Airway epithelial cell (primary cell): ENCODE measurements at places on chromosomes 5 and 9. TPM values are rescaled to one million over a fixed set of nuclear protein-coding genes. Genes with fewer than 3 reads are reported as not detected.

GRM6 gene
- not detected in 2 replicates for total RNA-seq

DOK3 gene
- total RNA-seq, result 0.99 and 1.9 TPM in 2 replicates

FOXD4L6 gene
- total RNA-seq, result 0.05 and 0.07 TPM in 2 replicates

PCDHGA5 gene
- total RNA-seq, result 0.05 and 0.07 TPM in 2 replicates

MUSK gene
- total RNA-seq, result not detected in 2 replicates

NXNL2 gene
- total RNA-seq, result 0.23 TPM in 1 of 2 replicates, not detected in the other

RETREG1 gene
- total RNA-seq, result 0.35 TPM in 1 of 2 replicates, not detected in the other

ANKRD18A gene
- 0.98 and 1.6 TPM in 2 replicates for total RNA-seq

PBX3 gene
- total RNA-seq, result 9.5 and 19.8 TPM in 2 replicates

KCNIP1 gene
- total RNA-seq, result not detected in 2 replicates

FIBCD1 gene
- total RNA-seq, result 0.19 and 0.56 TPM in 2 replicates

ZNF462 gene
- total RNA-seq, result 10.7 and 15.4 TPM in 2 replicates

CARTPT gene
- total RNA-seq, result not detected in 2 replicates

CTSV gene
- 45.5 and 46.3 TPM in 2 replicates for total RNA-seq

TLX3 gene
- total RNA-seq, result 0.07 TPM in 1 of 2 replicates, not detected in the other

GABRA6 gene
- not detected in 2 replicates for total RNA-seq

FLT4 gene
- total RNA-seq, result not detected in 2 replicates

PLPPR1 gene
- total RNA-seq, result 0.21 TPM in 1 of 2 replicates, not detected in the other

DIPK1B gene
- total RNA-seq, result 5.3 and 5.5 TPM in 2 replicates

MARVELD2 gene
- total RNA-seq, result 26.1 and 33.3 TPM in 2 replicates

JAKMIP2 gene
- total RNA-seq, result 0.14 TPM in 2 replicates

NMRK1 gene
- total RNA-seq, result 15.8 and 22.9 TPM in 2 replicates

DOCK8 gene
- total RNA-seq, result 0.60 and 0.71 TPM in 2 replicates

OR13C8 gene
- total RNA-seq, result not detected in 2 replicates
